ENCODE measurements at places on chromosomes 3 and 15. TPM values are rescaled to one million over a fixed set of nuclear protein-coding genes. Genes with fewer than 3 reads are reported as not detected.

Gene TM4SF4
- total RNA-seq: 9.9 TPM

DNA sequence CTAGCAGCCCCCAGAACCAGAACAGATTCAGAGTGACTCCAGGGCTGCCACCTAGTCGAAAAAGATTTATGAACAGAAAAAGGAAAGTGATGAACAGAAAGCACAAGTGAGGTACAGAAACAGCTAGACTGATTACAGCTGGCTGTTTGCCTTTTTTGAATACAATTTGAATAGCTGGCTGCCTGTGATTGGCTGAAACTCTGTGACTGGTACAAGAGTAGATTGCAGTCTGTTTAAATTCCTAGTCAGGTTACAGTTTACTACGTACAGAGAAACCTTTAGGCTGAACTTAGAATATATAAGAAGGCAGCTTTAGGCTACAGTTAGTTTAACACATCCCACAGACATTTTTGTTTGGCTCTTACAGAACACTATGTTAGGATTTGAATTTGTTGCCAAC lies 10.0 kb downstream of the CCDC13 start:
- peak; percentile 48 for DNase-seq

Gene SATB1
- 67.2 TPM for total RNA-seq

Gene EEF1AKMT4
- 6.1 TPM for total RNA-seq

Gene PRR20G
- total RNA-seq: not detected

Gene THRB
- total RNA-seq: 37.1 TPM

Gene ERICH6
- not detected for total RNA-seq

DNA sequence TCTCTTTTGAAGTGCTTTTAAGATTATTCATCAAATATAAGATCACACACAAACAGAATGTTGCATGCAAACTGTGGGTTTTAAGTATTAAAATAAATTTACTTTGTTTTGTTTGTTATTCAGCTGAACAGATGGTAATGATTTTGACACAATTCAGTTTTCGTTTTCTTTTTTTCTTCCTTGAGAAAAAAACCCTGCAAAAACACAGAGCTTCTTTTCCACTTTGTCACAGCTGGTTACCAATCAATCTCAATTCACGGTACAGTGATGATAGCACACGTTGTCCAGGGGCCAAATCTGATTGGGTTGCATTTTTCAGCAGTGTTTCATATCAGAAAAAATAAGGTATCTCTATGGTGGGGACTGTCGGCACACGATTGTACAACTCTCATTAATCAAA lies 473.6 kb downstream of the ROBO2 start:
- DNase-seq: peak; percentile 10

GRCh38 chr3:111810909-111811308 lies 48.2 kb upstream of the PHLDB2 start:
- peak; percentile 13 for DNase-seq

GRCh38 chr15:70704731-70705130 lies 58.6 kb downstream of the UACA start:
- DNase-seq: no peak

Gene SERINC4
- total RNA-seq: not detected

- DNase-seq: peak; percentile 13
Measured at GRCh38 chr3:110526777-110527727, 544.6 kb upstream of the NECTIN3 start.

Gene LMOD3
- 0.18 TPM for total RNA-seq

DNA sequence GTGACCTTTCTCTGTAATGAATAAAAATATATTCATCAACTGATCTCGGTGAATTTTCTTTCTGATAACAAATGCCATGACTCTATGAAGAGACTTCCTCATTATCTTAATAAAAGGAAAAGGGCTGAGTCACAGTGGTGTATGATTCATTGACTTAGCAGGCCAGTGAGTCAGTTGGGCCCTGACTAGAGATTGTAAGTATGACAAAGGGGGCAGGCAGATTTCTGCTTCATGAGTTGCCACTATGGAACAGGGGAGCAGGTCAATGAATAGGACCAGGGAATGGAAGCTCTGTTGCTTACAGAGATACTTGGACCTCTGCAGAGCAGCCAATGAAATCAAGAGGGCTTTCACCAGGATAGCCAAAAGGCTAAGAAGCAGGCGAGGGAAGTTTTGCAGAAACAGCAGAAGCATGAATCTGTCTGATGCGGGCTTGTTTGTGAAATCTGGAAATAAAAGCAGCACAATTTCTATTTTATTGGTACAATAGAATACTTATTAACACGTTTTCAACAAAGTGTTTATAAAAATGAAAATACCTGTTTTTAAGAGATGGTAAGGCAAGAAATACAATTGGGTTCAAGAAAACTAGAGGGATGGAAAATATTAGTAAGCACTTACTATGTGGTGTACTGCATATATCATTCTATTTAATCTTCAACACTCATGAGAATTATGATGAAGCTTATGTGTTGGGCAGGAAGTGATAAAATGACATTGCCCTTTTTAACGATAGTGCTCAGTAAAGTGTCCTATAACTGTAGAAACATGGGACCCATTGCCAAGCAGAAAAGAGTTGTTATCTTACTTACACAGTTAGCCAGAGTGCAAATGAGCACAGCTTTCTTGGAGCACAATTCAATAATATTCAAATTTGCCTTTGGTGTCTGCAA lies 169.8 kb upstream of the MYRIP start:
- peak; percentile 68 for DNase-seq

Gene HESX1
- total RNA-seq: not detected

- no peak for DNase-seq
Measured at GRCh38 chr3:31014317-31015040, 120.0 kb upstream of the GADL1 start.

Gene ITIH4
- 300 TPM for total RNA-seq

Gene SCN10A
- not detected for total RNA-seq

- DNase-seq: no peak
Measured at GRCh38 chr3:143249014-143249413, 129.4 kb downstream of the CHST2 start.

GRCh38 chr15:58475573-58476524 lies 44.1 kb downstream of the LIPC start:
- DNase-seq: no peak

Data from stomach (tissue), 19 donors.